T-helper 22 cell (primary cell): ENCODE measurements at places on chromosomes 1 and 21.

DNA sequence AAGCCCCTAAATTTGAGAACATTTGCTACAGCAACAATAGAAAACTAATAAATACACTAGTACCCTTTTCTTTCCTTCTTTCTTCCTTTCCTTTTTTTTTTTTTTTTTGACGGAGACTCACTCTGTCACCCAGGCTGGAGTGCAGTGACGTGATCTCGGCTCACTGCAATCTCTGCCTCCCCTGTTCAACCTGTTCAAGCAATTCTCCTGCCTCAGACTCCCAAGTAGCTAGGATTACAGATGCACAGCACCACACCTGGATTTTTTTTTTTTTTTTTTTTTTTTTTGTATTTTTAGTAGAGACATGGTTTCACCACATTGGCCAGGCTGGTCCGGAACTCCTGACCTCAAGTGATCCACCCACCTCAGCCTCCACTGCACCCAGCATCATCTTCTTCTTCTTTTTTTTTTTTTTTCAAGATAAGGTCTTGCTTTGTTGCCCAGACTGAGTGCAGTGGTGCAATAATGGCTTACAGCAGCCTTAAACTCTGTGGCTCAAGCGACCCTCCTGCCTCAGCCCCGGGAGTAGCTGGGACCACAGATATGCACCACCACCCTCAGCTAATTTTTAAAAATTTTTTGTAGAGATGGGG, 19.6 kb upstream of the CBR3 start:
- no peak for DNase-seq

- no peak for DNase-seq
These were observed 78.8 kb downstream of the PIK3CD start for GRCh38 chr1:9730096-9730901.

DNA sequence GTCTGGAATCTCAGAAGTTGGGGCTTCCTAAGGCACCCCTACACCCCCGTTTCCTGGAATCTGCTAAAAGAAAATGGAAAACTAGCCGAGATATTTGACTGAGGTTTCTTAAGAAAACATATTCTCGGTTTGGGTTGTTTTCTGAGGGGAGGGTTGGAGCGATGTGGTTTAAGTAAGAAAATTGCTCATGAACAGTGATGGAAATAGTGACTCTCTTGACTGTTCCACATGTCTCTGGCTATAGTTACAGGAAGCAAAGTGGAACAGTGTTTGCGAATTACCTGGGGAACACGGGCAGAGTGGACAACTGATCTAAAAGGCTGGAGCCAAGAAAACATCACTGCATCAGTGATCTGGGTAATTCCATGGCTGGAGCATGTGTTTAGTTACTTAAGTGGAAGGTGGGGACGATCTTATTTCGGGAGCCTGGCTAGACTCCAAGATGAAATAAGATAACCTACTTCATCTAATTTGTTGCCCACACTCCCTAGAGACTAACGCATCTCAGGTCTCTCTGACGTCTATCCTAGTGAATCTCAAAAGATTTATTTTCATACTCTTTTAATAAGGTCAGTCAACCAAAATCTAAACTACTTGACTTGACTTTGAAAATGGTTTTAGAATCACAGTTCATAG, 92.4 kb downstream of the KCNJ15 start:
- no peak for DNase-seq

DNA sequence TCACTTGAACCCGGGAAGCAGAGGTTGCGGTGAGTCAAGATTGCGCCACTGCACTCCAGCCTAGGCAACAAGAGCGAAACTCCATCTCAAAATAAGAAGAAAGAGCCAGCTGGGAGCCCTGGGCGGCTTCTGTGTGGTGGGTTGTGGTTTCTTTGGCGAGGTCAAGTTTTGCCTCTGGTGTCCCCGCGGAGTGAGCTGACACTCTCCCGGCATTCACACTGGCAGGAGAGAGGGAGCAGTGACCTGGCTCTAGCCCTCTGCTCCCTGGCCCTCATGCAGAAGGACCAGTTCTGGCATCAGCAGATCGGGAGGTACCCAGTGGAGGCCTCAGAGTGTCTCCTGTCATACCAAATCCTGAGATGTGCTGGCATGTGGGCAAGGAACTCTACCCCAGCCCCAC, 81.0 kb upstream of the VAMP3 start:
- no peak for DNase-seq

DNA sequence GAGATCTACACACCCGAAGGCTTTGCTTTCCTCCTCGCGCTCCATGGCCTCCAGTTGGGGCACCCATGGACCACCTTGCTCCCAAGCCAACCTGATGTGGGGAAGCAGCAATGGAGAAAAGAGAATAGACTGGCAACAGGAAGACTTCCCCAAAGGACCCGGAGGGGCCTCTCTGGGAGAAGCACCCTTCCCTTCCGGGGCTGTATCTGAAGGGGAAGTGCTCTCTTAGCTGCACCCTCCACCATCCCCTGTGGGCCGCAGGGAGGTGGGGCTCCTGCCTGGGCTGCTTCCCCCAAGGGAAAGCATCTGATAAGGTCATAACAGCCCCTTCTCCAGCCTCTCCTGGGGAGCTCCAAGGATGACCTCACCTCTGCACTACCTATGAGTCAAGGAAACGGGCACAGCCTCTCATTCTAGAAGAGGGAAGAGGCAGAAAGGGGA, 100.2 kb downstream of the RIPK4 start:
- DNase-seq = no peak

DNA sequence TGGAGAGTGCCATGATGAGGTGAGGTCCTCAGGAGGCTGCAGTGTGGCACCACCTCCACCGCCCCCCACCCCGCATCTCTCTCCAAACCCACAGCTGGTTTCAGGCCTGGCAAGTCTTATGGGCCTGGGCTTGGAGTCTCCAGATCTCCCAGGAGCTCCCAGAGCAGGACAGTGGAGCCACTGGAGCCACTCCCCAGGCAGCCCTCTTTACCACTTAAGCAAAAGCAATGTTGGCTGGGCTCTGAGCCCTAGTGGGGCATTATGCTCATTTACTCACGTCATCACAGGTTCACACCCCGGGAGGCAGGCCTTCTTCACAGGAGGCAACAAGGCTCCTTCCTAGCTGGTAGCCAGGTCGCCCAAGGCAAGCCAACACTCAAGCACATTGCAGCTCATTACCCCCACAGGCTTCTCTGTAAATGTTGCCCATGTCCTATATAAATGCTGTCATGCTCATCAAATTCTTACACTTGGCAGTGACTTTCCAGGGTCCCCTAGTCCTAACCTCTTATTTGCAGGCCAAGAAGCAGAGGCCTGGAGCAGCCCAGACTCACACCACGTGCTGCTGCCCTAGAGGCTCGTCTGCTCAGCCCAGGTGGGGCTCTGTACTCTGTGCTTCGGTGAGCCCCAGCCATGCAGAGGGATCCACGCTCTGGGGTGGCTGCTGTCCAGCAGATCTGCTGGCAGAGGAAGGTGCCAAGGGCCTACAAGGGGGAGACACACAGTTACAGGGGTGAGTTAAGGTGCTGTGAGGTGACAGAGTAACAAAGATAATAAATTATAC, 459.3 kb downstream of the MATN1 start:
- DNase-seq = no peak

- DNase-seq = no peak
These were observed 27.1 kb downstream of the FAM20B start for GRCh38 chr1:179052776-179053175.

DNA sequence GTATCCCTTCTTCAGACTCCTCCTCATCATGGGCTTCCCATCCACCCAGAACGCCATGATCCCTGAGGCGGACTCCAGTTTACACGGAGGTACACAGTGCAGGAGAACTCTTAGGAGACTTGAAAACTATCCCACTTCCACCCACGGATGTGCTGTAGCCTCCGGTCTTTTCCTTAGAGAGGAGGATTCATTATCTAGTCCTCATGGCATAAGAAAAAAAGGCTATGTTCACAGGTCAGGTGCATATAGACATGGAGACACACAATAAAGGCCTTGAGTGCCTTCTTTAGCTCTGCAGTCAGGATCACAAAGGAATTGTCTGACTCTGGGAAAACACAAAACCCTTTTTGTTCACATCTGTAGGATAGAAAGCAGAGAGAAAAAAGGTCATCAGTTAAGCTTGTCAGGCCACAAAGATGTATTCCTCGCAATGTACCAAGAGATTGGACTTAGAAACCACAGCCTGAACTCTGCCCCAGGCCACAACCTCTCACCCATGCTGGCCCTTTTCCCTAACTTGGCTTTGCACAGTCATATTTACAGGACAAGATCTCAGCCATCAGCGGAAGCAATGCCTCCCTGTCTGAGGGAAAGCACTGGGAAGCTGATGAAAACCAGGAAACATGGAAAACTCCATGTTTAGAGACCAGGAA, 9.0 kb downstream of the CRP start:
- no peak for DNase-seq

GRCh38 chr1:10561955-10562354, 87.2 kb downstream of the PEX14 start:
- DNase-seq = no peak

DNA sequence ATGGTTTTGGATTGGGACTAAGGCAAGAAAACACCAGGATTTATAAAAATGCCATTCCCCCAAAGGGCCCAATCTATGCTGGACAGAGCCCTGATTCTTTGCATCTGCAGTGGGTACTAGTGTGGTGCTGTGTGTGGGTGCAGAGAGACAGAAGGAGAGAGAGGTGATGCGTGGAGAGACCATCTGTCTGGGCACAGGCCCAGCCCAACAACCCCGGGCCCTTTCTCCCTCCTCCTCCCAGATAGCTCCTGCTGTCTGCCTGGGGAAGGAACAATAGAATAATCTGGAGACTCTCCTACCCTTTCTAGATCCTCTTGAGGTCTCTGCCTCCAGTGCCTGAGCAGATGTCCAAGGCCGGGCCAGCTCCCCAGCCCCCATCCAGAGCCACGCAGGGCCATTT, 15.1 kb downstream of the KIAA1614 start:
- no peak for DNase-seq

DNA sequence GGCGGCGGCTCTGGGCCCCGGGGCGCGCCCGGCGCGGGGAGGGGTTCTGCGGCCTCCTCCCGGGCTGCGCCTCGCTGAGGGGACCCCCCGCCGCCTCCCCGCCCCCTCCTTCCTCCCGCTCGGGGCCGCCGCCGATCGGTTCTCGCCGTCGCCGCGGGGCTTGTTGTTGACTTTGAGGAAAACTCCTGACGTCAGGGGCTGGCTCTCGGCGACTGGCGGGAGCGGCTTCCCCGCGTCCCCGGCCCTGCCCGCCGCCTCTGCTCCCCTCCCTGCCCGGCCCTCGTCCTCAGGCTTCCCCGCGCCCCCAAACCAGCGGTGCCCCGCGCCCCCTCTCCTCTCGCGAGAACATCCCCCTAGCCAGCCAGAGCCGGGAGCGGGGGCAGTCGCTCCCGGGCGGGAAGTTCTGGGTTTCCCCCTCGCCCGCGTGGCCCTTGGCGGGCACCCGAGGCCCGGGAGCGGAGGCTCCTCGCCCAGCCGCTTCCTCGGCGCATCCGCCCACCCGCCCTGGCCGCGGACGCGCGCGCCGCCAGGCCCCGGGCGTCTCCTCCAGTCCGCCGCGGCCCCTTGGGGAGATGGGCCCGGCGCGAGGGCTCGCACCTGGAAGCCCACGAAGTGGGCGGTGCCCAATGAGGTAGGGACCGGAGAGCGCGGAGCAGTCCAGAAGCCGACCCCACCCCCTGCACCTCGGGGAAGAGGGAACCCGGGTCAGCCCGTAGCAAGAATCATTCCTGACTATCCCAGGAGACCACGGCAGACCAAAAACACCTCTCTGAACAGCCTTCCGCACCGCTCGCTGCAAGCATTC, 611 bp upstream of the AKT3 start:
- peak; percentile 87 for DNase-seq

GRCh38 chr1:24108334-24109165, 3.4 kb downstream of the MYOM3 start:
- no peak for DNase-seq

DNA sequence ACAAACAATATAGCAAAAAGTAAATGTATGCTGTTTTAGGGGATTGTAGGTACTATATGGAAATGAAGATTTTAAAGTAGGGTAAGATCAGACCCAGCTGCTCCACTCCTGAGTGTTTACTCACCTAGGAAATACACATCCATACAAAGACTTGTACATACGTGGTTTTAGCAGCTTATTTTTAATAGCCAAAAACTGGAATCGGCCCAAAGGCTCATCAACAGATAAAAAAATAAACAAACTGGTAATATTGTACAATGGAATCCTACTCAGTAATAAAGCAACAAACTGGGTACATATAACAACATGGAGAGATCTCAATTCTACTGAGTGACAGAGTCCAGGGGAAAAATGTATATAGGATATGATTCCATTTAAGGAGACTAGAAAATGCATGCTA, 179.2 kb upstream of the TMEM51 start:
- DNase-seq = no peak

DNA sequence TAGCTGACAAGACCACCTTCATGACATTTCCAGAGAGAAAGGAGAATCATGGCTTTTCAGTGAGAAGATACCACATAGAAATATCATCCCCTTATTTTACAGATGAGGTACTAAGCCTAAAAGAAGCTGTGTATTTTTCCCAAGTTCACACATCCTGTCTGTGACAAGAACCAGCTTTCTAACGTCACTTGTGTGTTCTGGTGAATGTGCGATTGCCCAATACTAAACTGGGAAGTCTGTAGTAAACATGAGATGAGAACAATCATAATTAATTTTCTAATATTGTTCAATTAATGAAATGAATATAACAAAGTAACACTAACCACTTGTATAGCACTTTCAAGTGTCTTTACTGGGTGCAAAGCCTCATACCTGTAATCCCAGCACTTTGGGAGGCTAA, 46.0 kb downstream of the PTGER3 start:
- no peak for DNase-seq

- DNase-seq = no peak
These were observed 142.6 kb upstream of the CXADR start for GRCh38 chr21:17370263-17370662.

GRCh38 chr1:212375986-212376385, 38.7 kb downstream of the PACC1 start:
- DNase-seq = no peak

DNA sequence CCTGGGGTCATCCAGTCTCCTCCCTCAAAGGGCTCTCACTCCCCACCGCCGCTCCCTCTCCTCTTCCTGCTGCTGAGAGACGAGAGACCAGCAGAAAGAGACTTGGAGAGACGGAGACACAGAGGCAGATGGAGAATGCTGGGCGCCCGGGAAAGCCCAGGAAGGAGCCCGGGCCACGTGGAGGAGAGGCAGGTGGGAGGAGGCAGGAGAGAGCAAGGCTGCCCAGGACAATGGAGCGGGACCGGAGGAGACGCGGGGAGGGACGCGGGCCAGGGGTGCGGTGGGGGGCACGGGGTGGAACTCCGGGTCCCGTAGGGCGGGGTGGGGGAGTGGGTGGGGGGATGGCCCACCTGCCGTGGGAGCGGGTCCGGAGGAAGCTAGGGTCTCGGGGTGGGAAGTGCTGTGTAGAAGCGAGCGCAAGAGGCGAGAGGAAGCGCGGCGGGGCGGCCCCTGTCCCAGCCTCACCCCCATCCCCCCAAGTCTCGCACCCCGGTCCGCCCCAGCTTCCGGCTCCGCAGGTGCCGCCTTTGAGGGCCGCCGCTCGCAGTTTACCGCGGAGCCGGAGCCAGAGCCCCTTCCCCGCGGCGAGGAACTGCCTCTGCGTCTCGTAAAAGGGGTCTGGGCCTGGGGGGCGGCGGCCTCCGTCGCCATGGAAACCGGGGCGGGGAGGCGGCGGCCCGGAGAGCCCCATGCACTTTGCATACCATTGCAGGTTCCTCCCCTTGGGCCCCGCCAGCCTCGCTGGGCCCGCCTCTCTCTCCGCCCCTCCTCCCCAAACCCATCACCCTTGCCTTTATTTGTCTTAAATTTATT, 11.7 kb upstream of the EPHA2 start:
- DNase-seq = peak; percentile 55

- DNase-seq = no peak
These were observed 23.6 kb upstream of the DNM3 start for GRCh38 chr1:171817511-171818265.
